Activated CD8-positive, alpha-beta memory T cell treated with anti-CD3 and anti-CD28 coated beads for 1 hour (primary cell): ENCODE measurements at places on chromosomes 3 and 15.

DNA sequence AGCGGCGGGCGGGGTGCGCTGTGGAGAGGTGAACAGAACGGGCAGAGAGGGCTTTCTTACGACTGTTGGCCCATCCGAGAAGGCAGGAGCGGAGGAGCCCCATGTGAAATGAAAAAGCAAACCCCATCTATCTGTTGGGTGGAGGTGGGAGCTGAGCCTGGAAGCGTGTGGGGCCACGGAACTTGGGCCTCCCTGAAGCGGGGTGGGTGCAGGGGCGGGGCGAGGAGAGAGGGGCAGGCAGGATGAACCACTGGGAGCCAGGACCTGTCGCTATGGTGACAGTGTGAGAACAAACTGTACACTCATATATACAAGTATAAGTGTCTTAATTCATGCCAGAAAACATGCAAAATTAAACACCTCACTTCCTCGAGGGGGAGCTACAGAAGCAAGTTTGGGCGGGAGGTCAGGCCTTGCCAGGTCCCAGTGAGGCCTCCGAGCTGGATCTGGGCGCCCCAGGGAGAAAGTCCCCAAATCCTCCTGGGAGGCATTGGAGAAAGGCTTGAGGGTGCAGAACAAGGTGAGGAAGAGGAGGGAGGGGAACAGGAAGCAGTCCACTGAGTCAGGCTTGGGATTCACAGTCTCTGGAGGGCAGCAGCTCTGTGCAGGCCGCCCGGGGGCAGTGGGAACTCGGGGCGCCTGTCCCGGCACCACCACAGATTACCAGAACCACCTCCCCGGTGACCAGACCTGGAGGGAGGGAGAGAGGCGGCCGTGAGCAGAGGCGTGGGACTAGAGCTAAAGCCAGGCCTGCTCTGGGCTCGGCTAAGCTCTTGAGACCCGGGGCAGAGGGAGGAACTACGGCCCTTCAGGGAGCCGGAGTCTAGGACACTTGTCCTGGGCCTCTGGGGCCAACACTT, 34.8 kb downstream of the RBPMS2 start:
- DNase-seq = no peak

DNA sequence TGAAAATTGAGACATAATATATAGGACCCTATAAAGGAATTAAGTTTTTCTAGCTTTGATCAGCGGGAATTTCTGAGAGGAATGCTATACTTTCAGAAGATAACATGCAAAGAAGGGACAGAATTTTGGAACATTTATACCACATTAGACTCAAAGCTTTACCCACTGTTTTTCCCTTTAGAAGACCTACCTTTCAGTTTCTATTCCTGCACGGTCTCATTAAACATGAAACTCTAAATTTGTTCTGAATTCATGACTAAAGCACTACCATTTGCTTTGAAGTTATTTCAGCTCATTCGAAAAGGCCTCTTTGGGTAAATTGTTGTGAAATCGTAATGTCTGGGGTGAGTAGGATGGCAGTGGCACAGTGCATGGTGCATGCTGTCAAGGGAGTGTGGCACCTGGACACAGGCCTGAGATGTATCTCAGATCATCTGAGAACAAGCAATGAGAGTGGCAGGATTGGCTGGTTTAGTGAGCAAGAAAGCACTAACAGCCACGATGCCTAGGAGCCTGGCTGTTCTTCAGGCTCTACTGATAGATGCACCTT, 42.5 kb downstream of the CHCHD4 start:
- no peak for DNase-seq

DNA sequence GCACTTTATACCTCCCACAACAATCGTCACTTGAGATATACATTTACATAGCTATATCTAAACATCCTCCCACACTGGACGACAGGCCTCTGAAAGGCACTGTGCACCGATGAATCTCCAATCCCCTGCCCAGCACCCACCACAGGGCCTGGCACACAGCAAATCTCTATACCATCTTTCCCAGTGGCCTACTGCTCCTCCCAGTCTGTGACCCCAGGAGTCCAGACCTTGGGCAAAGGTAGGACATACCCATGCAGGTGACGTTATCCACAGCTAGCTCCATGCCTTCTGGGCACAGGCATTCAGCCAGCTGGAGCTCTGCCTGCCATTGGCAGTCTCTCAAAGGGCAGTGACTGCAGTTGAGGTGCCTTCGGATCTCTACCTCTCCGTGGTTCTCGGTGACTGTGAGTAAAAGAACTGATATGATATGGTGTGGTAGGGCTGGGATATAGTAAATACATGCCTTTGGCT, 5.8 kb downstream of the LTK start:
- no peak for DNase-seq

DNA sequence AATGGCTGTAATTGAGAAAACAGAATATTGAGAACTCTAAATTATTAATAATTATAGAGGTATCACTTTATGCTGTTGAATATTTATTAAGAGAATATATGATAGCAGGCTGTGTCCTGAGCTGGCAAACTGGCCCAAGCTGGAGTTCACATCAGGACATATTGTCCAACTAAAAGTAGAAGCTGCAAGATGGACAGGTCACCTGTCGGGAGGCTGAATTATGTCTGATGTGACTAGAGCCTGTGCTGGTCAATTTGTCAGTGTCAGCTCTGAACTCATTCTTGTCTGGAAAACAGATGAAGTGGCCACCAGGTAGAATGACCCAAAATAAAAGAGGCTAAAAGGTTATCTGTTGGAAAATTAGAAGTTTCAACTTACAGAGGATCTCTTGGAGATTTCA, 392.2 kb downstream of the LRTM1 start:
- DNase-seq = no peak

DNA sequence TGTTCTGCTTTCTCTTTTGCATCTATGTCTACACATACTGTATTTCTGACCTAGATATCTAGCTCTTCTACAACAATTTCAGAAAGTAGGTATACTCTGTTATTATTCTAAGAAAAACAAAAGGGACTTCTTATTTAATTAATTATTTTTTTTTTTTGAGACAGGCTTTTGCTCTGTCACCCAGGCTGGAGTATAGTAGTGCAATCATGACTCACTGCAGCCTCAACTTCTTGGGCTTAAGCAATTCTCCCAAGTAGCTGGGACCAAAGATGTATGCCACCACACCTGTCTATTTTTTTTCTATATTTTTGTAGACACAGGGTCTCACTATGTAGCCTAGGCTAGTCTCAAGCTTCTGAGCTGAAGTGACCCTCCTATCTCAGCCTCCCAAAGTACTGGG, 130.6 kb downstream of the MBNL1 start:
- no peak for DNase-seq

DNA sequence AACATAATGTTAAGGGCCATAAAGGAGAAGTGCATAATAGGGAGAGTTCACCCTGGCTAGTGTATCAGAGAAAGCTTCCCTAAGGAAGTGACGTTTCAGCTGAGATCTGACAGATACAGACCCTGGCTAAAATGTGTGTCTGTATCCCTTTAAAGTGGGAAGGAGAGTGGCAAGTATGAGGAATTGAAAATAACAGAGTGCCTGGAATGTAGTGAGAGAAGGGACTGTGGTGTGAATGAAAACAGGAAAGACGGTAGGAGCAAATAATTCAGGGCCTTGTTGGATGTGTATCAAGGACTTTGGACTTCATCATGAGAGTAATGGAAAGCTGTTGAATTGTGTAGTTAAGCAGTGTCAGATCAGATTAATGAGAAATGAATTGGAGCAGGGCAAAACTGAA, 30.5 kb downstream of the NEO1 start:
- no peak for DNase-seq

- no peak for DNase-seq
These were observed 123.7 kb downstream of the ASB7 start for GRCh38 chr15:100726070-100726420.
